CD4-positive, alpha-beta memory T cell (primary cell): ENCODE measurements at places on chromosomes 12 and 14.

- no peak overlapping the region for H3K4me3 ChIP-seq
- DNase-seq: no peak
- no peaks in the 10 kb centered on the region for H3K36me3 ChIP-seq
- H3K27ac ChIP-seq: no peak overlapping the region
These were observed 19.0 kb downstream of the IFNG start for GRCh38 chr12:68140556-68140955.

GRCh38 chr14:104223101-104224041 is 85.0 kb downstream of the KIF26A start:
- H3K4me3 ChIP-seq: no peak overlapping the region
- H3K36me3 ChIP-seq: no peaks in the 10 kb centered on the region
- no peaks in the 10 kb centered on the region for H3K27me3 ChIP-seq

DNA sequence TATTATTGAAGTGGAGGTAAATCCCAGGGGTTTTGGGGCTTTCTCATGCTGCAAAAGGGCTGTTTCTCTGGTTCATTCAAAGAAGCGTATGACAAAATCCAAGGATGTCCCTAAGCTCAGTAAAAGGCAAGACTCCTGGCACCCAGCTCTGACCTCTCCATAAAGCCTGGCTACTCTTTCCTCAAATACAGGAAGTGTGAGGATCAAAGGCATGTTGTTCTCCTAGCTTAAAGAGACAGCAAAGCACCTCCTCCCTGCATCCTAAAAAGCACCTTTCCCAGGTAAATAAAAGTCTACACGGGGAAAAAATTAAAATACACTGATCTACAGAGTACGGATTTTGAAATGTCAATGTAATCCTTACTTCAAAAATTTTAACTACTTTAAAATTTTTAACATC is 118.6 kb downstream of the LMNTD1 start:
- no peak for DNase-seq
- H3K4me3 ChIP-seq: no peak overlapping the region
- no peaks in the 10 kb centered on the region for H3K27me3 ChIP-seq
- H3K36me3 ChIP-seq: no peaks in the 10 kb centered on the region
- no peak overlapping the region for H3K27ac ChIP-seq

DNA sequence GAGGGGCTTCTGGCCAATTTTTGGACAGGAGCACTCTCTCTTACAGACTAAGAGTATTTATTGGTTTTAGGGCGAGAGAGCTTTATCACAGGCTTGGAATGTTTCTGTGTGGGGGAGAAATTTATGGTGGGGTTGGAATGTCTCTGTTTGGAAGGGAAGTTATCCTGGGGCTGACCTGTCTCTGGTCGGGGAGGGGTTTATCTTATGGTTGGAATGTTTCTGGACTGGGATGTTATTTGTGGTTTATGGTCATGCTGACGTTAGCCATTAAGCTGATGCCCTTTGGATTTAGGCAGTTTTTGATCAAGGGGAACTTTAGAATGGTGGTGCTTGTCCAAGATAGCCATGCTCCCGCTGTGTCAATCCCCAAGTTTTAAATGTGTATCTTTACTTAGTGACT is 614.8 kb downstream of the DIO2 start:
- no peaks in the 10 kb centered on the region for H3K4me1 ChIP-seq
- H3K27me3 ChIP-seq: no peaks in the 10 kb centered on the region
- no peak overlapping the region for H3K27ac ChIP-seq
- no peaks in the 10 kb centered on the region for H3K36me3 ChIP-seq
- DNase-seq: no peak

DNA sequence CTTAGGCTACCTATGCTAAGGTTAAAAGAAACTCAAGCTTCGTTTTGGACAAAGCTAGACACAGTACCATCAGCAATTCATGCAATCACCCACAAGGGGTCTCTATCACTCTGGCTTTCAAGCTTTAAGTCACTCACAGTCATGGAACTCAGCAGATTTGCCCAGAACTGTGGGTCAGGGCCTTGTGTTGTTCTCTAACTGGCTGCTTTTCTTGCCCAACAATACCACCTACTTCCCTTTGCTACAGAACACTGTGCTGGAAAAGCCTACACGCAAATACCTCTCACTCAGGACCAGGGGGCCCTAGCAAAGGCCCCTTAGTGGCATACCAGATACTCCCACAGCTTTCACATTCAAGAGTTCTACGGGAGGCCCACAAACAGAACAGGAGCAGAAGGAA is 9.1 kb downstream of the NEMP1 start:
- no peaks in the 10 kb centered on the region for H3K27me3 ChIP-seq
- peak overlapping the region; percentile 57 for H3K27ac ChIP-seq
- peaks cover 4% of the 10 kb centered on the region for H3K36me3 ChIP-seq

- no peaks in the 10 kb centered on the region for H3K36me3 ChIP-seq
- H3K4me3 ChIP-seq: no peak overlapping the region
- H3K27me3 ChIP-seq: no peaks in the 10 kb centered on the region
- no peak overlapping the region for H3K27ac ChIP-seq
- DNase-seq: no peak
These were observed 58.9 kb upstream of the HMGA2 start for GRCh38 chr12:65765436-65765813.

- no peaks in the 10 kb centered on the region for H3K36me3 ChIP-seq
- H3K27me3 ChIP-seq: no peaks in the 10 kb centered on the region
- no peaks in the 10 kb centered on the region for H3K4me1 ChIP-seq
- no peak overlapping the region for H3K4me3 ChIP-seq
These were observed 1084.7 kb downstream of the SLC6A15 start for GRCh38 chr12:83827860-83828259.

DNA sequence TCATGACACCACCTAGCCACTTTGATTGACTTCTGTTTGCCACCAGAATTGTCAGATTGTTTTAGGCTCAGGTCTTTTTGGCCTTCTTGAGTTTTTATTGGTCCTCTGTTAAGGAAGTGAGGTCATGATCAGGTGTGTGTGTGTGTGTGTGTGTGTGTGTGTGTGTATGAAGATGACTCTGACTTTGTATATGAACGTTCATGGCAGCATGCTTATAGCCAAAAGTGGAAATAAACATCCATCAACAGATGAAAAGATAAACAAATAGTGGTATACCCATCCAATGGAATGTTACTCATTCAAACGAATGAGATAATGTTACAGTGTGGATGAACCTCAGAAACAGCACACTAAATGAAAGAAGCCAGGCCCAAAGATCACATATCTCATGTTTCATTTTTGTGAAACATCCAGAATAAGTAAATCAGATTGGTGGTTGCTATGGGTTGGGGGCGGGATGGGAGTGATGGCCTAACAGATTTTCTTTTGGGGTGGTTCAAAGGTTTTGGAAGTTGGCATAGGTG is 258.6 kb downstream of the KTN1 start:
- no peaks in the 10 kb centered on the region for H3K27me3 ChIP-seq
- no peaks in the 10 kb centered on the region for H3K36me3 ChIP-seq
- H3K4me1 ChIP-seq: no peaks in the 10 kb centered on the region
- no peak overlapping the region for H3K4me3 ChIP-seq

DNA sequence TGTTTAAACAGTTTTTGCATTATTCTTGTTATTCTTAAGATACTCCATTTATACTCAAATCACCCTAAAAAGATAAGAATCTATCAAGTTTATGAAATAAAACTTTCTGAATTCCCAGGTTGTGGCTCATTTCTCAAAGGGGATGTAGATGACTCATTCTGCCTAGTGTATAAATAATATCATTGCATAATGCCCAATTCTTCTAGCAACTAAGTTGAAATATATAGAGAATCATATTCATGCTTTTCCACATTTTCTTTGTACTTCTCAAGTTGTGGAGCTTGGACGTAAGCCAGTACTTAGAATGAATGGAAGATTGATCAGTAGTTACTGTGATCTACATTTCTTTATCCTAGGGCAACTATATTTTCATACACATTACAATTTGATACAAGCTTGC is 201.1 kb downstream of the PPFIA2 start:
- H3K27me3 ChIP-seq: no peaks in the 10 kb centered on the region
- no peak overlapping the region for H3K4me3 ChIP-seq
- H3K27ac ChIP-seq: no peak overlapping the region

GRCh38 chr12:93813186-93813585 is 136.0 kb downstream of the CRADD start:
- no peak overlapping the region for H3K27ac ChIP-seq
- H3K27me3 ChIP-seq: no peaks in the 10 kb centered on the region
- H3K4me1 ChIP-seq: no peaks in the 10 kb centered on the region
- H3K36me3 ChIP-seq: no peaks in the 10 kb centered on the region

GRCh38 chr12:95003921-95004272 is 400 bp upstream of the NDUFA12 start:
- no peak overlapping the region for H3K4me3 ChIP-seq
- H3K27ac ChIP-seq: peak overlapping the region; percentile 80
- no peaks in the 10 kb centered on the region for H3K27me3 ChIP-seq
- H3K36me3 ChIP-seq: no peaks in the 10 kb centered on the region
- H3K4me1 ChIP-seq: peaks cover 56% of the 10 kb centered on the region
- DNase-seq: no peak

GRCh38 chr12:121595520-121595919 is 14.7 kb upstream of the KDM2B start:
- no peaks in the 10 kb centered on the region for H3K36me3 ChIP-seq
- DNase-seq: no peak
- H3K4me1 ChIP-seq: peaks cover 26% of the 10 kb centered on the region
- no peaks in the 10 kb centered on the region for H3K27me3 ChIP-seq

DNA sequence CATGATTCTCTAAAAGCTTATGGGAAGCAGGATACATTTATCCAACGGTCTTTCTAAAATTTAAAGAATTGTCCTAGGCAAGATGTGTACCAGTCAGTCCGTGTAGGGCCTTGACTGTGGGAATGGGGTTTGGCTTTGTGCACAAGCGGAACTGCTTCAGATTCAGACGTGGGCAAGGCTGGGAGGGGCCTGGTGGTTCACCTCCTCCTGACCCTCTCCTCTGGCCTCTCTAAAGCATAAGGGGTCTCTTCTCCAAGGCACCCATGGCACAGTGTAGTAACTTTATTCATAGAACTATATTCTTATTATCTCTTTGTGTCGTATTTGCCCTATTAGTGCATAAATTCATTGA is 121.2 kb upstream of the PTPRB start:
- no peak for DNase-seq
- no peak overlapping the region for H3K4me3 ChIP-seq
- H3K4me1 ChIP-seq: no peaks in the 10 kb centered on the region
- no peaks in the 10 kb centered on the region for H3K27me3 ChIP-seq

GRCh38 chr12:47818467-47819137 is 1.1 kb downstream of the HDAC7 start:
- H3K36me3 ChIP-seq: no peaks in the 10 kb centered on the region
- peak overlapping the region; percentile 79 for H3K4me3 ChIP-seq
- peak; percentile 44 for DNase-seq

GRCh38 chr14:67457782-67458181 is 30.7 kb downstream of the TMEM229B start:
- no peak overlapping the region for H3K27ac ChIP-seq

GRCh38 chr14:32255789-32256188 is 52.7 kb upstream of the RNU6-8 start:
- H3K27ac ChIP-seq: no peak overlapping the region
- peaks cover 3% of the 10 kb centered on the region for H3K4me1 ChIP-seq

- DNase-seq: no peak
- peaks cover 37% of the 10 kb centered on the region for H3K36me3 ChIP-seq
- no peaks in the 10 kb centered on the region for H3K4me1 ChIP-seq
- no peak overlapping the region for H3K4me3 ChIP-seq
These were observed 20.4 kb upstream of the AMN start for GRCh38 chr14:102902086-102902485.

GRCh38 chr12:122094137-122094734 is 15.7 kb downstream of the MLXIP start:
- peaks cover 81% of the 10 kb centered on the region for H3K4me1 ChIP-seq
- no peak for DNase-seq
- no peaks in the 10 kb centered on the region for H3K36me3 ChIP-seq
- no peak overlapping the region for H3K4me3 ChIP-seq
- H3K27me3 ChIP-seq: no peaks in the 10 kb centered on the region

- no peaks in the 10 kb centered on the region for H3K36me3 ChIP-seq
- no peaks in the 10 kb centered on the region for H3K27me3 ChIP-seq
- H3K4me3 ChIP-seq: no peak overlapping the region
- no peak overlapping the region for H3K27ac ChIP-seq
- no peaks in the 10 kb centered on the region for H3K4me1 ChIP-seq
- no peak for DNase-seq
These were observed 115.0 kb upstream of the CPM start for GRCh38 chr12:69047990-69048389.

- no peaks in the 10 kb centered on the region for H3K4me1 ChIP-seq
- DNase-seq: no peak
- H3K27ac ChIP-seq: no peak overlapping the region
- H3K4me3 ChIP-seq: no peak overlapping the region
- H3K27me3 ChIP-seq: no peaks in the 10 kb centered on the region
These were observed 221.3 kb downstream of the GXYLT1 start for GRCh38 chr12:41923351-41923750.

DNA sequence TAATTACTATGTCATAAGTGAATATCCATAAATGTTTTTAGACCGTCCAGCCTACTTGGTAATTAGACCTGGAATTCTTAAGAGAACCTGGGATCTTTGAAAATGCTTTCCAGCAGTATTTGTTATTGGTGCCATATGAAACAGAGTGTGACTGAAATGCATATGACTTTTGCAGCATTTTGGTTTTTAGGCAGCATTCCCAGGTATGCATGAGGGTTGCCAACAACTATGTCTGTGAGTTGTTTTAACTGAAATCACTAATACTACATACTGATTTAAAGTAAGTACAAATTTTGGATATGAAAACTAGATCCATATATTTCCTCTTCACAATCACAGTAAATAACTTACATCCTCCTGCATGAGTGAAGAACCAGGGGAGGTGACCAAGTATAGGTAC is 437.7 kb upstream of the FAR2 start:
- no peaks in the 10 kb centered on the region for H3K36me3 ChIP-seq
- no peak for DNase-seq
- H3K27me3 ChIP-seq: no peaks in the 10 kb centered on the region
- H3K4me1 ChIP-seq: no peaks in the 10 kb centered on the region
- no peak overlapping the region for H3K4me3 ChIP-seq

GRCh38 chr14:42508209-42508946 is 901.7 kb downstream of the LRFN5 start:
- no peaks in the 10 kb centered on the region for H3K27me3 ChIP-seq
- no peak for DNase-seq
- H3K4me1 ChIP-seq: no peaks in the 10 kb centered on the region
- H3K36me3 ChIP-seq: no peaks in the 10 kb centered on the region
- no peak overlapping the region for H3K27ac ChIP-seq
- H3K4me3 ChIP-seq: no peak overlapping the region
